ENCODE measurements at places on chromosomes 12 and 14.
A peak's percentile ranks its signal among the peaks of the same experiment; 100 is the strongest.

GRCh38 chr12:4160314-4161040, 113.1 kb upstream of the CCND2 start:
- DNase-seq = no peak

- DNase-seq = no peak
These were observed 110.4 kb downstream of the BCAT1 start for GRCh38 chr12:24838531-24838950.

DNA sequence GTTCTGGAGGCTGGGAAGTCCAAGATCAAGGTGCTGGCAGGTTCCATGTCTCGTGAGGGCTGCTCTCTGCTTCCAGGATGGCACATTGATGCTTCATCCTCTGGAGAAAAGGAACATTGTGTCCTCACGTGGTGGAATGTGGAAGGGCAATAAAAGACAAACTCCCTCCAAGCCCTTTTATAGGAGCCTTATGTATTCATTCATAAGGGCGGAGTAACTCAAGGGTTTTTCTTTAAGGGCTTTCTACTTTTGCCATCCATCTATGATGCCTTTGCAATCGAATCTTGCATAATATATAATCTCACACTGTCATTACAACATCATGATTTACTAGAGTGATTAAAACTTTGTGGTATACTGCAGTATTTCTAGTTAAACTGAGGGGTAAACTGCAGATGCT, 132.7 kb upstream of the DDHD1 start:
- DNase-seq = no peak

GRCh38 chr12:105860561-105861207, 278.1 kb downstream of the NUAK1 start:
- DNase-seq = no peak

GRCh38 chr12:130636370-130636769, 79.7 kb downstream of the RIMBP2 start:
- no peak for DNase-seq

DNA sequence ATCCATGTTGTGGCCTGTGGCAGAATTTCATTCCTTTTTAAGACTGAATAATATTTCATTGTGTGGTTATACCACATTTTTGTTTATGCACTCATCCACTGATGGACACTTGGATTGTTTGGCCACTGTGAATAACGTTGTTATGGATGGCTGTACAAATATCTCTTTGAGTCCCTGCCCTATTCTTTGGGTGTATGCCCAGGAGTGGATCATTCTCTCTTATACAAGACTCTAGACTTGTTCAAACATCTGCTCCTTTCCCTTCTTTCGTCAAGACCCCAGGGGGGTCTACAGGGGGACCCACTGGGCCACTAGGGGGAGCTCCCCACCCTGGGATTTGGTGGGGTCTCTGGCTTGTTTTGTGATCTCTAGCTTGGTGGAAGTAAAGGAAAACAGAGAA, 77.4 kb downstream of the FBXL14 start:
- DNase-seq = no peak

GRCh38 chr12:26633591-26634210, 199.3 kb downstream of the ITPR2 start:
- DNase-seq = no peak

- DNase-seq = peak; percentile 53
These were observed 208.8 kb downstream of the EPS8 start for GRCh38 chr12:15580431-15580830.

GRCh38 chr12:117189725-117190209, 503 bp downstream of the FBXO21 start:
- DNase-seq = peak; percentile 47

GRCh38 chr12:20507711-20508110, 139.4 kb downstream of the PDE3A start:
- DNase-seq = no peak

- no peak for DNase-seq
These were observed 73.0 kb downstream of the IQSEC3 start for GRCh38 chr12:139585-139984.

GRCh38 chr12:69438539-69438938, 31.6 kb upstream of the FRS2 start:
- DNase-seq = no peak

GRCh38 chr12:111827907-111828306, 14.1 kb upstream of the MAPKAPK5 start:
- no peak for DNase-seq

GRCh38 chr14:36339816-36340215, 19.4 kb upstream of the MBIP start:
- DNase-seq = no peak

- no peak for DNase-seq
These were observed 18.8 kb downstream of the BEGAIN start for GRCh38 chr14:100568164-100568997.

- no peak for DNase-seq
These were observed 275.0 kb upstream of the G2E3 start for GRCh38 chr14:30283822-30284446.

DNA sequence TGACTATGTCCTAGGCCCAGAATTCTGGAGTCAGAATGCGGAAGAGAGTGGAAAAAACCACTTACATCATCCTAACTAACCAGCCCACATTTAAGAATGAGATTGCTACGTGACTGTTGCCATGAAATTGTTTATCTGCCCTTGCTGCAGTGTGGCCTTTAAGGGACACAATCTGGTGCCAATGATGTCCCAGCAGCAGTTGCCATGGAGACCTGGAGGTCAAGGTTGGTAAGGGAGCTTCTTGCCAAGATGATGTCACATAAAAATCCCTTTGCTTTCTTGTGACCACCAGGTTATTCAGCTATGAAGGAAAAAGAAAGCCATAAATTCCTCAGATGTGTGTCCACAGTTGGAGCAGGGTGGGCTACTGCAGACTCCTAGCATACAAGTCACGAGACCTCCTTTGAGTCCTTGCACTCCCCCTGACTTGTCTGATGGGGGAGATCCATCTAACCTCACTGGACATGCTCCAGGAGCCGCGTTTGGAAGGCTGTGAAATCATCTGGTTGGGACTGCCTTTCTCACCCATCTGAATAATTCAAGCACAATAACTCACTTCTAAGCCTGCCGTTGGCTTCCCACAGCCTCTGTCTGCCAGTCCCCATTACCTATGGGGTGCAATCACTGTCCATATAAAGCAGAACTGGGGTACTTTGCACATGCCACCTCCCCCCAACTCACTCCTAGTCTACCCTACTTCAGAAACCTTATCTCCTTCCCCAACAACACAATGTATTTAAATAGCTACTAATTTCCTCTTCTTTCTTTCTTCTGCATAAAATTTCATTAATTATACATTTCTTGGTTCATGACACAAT, 165.6 kb downstream of the ZFP36L1 start:
- no peak for DNase-seq

DNA sequence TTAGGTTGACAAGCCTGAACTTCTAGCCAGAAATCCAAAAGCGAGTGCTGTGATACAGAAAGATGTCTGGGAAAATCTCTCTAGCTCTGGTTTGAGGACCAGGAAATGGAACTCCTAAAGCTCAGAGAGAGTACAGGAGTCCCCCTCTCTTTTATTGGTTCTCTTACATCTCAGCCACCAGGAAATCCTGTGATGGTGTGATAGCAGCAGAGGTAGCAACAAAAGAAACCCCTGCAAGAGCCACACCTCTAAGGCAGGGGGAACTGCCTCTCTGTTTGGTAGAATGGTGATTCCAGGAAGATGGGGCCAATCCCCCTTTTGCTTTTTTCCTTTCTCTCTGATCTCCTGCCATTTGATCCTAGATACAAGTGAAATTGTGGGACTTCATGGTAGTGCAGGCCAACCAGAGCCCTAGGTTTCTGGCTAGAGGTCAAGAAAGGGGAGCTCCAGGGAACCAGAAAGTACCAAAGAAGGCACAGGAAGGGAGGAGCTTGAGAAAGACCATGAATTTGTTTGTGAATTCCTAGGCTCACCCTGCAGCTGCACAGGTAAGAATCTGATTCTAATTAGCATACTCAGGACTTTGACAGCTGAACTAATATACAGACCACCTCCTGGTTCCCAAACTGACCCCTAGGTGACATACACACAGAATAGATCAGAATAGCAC, 88.5 kb downstream of the PAPLN start:
- peak; percentile 13 for DNase-seq

DNA sequence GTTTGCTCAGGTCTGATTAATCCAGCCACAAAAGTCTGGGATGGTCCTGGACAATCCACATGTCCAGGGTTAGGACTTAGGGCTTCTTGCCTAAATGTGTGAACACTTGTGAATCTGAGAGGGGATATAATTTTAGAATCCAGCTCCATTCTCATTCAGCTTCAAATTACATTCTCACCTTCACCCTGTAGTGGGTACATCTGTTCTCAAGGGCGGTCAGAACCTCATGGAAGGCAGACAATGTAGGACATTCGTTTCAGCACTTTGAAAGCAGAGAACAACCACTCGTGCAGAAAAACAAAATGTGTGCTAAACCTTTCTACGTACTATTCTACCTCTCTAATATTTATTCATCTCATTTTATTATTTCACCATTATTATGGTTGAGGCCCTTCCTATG, 1.2 kb downstream of the TMEM229B start:
- DNase-seq = no peak

- no peak for DNase-seq
These were observed 20.0 kb upstream of the FLVCR2 start for GRCh38 chr14:75558440-75558839.

GRCh38 chr12:111927346-111927745, 85.3 kb downstream of the MAPKAPK5 start:
- DNase-seq = no peak

- no peak for DNase-seq
These were observed 49.2 kb downstream of the AKAP6 start for GRCh38 chr14:32378284-32378683.

GRCh38 chr14:69956970-69957369, 77.8 kb downstream of the SMOC1 start:
- no peak for DNase-seq

GRCh38 chr14:95524706-95525512, 8.5 kb upstream of the SYNE3 start:
- no peak for DNase-seq

GRCh38 chr14:57753821-57754220, 112.1 kb downstream of the SLC35F4 start:
- no peak for DNase-seq

DNA sequence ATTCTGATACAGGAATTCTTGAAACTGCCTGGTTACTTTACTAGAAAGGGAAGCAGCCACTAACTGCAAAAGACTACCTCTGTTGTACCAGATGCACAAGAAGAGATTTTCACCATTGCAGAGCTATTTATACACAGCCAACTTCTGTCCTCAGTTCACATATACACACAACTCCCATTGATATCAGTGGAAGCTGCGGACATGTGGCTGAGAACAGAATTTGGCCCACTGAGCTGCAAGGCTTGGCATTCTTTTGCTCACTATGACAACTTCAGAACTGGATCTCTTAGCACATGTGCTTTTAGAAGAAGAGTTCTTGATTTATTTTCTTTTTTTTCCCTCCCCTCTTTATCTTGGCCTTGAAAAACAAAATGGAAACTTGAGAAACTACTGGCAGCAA, 28.3 kb downstream of the PTPRO start:
- no peak for DNase-seq

Measured in T-cell (primary cell).